ENCODE measurements at places on chromosomes 13 and 19.

DNA sequence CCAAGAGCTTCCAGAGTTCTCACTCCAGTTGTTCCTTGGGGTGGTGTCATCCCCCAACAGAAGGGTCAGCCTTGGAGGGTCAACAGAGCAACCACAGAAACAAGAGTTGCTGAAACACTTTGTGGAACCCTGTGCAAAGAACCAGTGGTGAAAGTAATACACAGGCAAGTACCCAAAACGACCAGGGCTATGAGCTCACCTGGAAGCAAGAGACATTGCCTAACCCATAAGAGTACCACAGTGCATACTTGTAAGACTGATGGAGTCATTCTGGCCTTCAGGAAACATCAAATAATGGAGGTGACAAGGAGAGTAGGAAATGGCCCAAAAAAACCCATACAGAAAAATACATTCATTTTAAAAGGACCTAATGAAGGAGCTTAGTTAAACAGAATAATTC, 184.3 kb upstream of the TSC22D1 start:
- no peak overlapping the region for H3K4me3 ChIP-seq
- H3K36me3 ChIP-seq = no peaks in the 10 kb centered on the region
- DNase-seq = no peak
- no peaks in the 10 kb centered on the region for H3K27me3 ChIP-seq

- no peak for DNase-seq
- no peaks in the 10 kb centered on the region for H3K27me3 ChIP-seq
- no peaks in the 10 kb centered on the region for H3K4me1 ChIP-seq
- H3K27ac ChIP-seq = no peak overlapping the region
These were observed 606.5 kb downstream of the UQCRFS1 start for GRCh38 chr19:28606269-28607032.

DNA sequence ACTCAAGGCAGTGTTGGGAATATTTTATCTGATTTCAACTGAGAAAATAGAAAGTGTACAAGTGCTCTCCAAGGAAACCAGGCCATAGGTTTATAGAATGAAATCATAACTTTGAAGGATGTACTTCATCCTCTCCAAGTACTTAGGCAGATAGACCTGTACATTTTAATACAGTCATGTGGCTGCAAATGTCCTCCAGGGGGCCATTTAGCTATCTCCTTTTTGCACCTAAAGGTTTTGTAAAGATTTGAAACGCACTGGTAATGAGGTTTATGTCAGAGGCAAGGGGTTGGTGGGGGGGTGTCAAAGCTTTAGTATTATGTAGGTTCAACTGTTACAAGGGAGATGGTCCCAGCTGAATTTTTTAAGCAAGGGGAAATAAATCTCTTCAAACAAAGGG, 364.4 kb downstream of the DCT start:
- no peak for DNase-seq
- H3K4me3 ChIP-seq = no peak overlapping the region
- H3K27me3 ChIP-seq = no peaks in the 10 kb centered on the region
- no peaks in the 10 kb centered on the region for H3K36me3 ChIP-seq
- H3K4me1 ChIP-seq = peaks cover 34% of the 10 kb centered on the region

GRCh38 chr13:57716295-57716694, 84.8 kb downstream of the PCDH17 start:
- no peaks in the 10 kb centered on the region for H3K27me3 ChIP-seq
- H3K4me3 ChIP-seq = no peak overlapping the region
- no peak for DNase-seq
- no peaks in the 10 kb centered on the region for H3K36me3 ChIP-seq
- H3K4me1 ChIP-seq = no peaks in the 10 kb centered on the region

DNA sequence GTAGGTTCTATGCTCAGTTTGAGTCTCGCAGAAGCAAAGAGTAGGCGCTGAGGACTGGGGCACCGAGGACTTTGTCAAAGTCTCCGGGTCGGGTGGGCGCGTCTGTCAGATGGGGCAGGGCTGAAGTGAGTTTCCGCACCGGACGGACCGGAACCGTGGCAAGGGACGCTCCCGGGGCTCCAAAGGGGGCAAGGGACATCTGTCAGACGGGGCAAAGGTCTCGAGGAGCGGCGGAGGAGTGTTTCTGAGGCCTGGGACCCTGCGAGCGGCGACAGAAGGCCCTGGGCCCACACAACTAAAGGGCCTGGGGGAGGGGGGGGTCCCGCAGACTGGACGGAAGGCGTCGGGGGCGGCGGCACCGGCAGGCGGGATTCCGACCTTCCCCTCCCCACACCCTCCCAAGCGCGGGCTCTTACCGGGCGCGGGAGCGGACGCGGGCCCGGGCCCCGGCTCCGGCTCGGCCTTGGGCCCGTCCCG, 13.3 kb upstream of the AKAP8L start:
- DNase-seq = no peak
- H3K27ac ChIP-seq = peak overlapping the region; percentile 88
- no peaks in the 10 kb centered on the region for H3K27me3 ChIP-seq

DNA sequence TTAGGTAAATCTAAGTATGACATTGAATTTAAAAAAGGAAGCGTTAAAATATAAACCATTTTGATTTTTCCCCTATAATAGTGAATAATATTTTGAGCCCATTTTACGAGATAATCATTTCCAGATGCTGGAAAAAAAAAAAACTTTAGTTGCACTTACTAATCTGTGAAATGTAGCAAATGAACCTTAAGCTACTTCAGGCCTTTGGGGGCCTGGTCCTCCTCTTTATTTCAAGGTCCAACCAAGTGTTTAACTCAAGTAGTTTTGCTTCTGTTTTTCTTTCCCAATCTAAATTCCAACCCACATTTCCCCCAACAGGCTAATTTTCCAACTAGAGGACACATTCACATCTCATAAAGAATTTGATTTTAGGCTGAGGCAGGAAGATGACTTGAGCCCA, 101.2 kb downstream of the TNFRSF19 start:
- H3K27me3 ChIP-seq = no peaks in the 10 kb centered on the region
- H3K36me3 ChIP-seq = no peaks in the 10 kb centered on the region
- DNase-seq = no peak
- no peak overlapping the region for H3K4me3 ChIP-seq
- peaks cover 21% of the 10 kb centered on the region for H3K4me1 ChIP-seq

DNA sequence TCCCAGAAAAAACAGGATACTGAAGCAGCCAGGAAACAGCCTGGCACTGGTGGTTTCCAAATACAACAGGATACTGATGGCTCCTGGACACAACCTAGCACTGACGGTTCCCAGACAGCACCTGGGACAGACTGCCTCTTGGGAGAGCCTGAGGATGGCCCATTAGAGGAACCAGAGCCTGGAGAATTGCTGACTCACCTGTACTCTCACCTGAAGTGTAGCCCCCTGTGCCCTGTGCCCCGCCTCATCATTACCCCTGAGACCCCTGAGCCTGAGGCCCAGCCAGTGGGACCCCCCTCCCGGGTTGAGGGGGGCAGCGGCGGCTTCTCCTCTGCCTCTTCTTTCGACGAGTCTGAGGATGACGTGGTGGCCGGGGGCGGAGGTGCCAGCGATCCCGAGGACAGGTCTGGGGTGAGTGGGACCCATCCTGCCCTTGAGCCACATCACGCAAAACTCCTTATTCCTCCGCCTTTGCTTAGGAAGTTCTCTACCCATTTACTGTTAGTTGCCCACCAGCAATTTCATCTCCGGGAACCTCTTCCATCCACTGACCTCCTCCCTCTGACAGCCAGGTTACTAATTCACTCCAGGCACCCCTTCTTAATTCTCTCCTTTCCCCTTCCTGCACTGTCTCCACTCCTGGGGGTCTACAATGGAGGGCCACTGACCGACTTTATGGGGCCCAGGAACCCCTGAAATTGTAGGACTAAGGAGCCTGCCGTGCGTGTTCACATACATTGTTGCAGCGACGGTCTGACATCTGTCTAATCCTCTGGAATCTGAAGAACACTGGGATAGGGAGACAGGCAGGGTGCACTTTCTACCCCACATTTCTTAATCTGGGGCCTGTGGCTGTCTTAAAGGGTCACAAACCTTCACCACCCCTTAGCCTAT, 1.2 kb downstream of the ITPKC start:
- peak overlapping the region; percentile 97 for H3K4me3 ChIP-seq
- peak overlapping the region; percentile 100 for H3K27ac ChIP-seq
- peaks cover 14% of the 10 kb centered on the region for H3K36me3 ChIP-seq
- H3K27me3 ChIP-seq = no peaks in the 10 kb centered on the region

- H3K4me3 ChIP-seq = no peak overlapping the region
- peaks cover 2% of the 10 kb centered on the region for H3K36me3 ChIP-seq
- H3K27ac ChIP-seq = no peak overlapping the region
- DNase-seq = no peak
- H3K27me3 ChIP-seq = no peaks in the 10 kb centered on the region
These were observed 2374.6 kb downstream of the PCDH9 start for GRCh38 chr13:64855506-64855905.

GRCh38 chr13:39688699-39689405, 33.4 kb downstream of the COG6 start:
- H3K36me3 ChIP-seq = peaks cover 16% of the 10 kb centered on the region
- no peak for DNase-seq
- H3K4me3 ChIP-seq = no peak overlapping the region
- no peak overlapping the region for H3K27ac ChIP-seq
- H3K27me3 ChIP-seq = no peaks in the 10 kb centered on the region

DNA sequence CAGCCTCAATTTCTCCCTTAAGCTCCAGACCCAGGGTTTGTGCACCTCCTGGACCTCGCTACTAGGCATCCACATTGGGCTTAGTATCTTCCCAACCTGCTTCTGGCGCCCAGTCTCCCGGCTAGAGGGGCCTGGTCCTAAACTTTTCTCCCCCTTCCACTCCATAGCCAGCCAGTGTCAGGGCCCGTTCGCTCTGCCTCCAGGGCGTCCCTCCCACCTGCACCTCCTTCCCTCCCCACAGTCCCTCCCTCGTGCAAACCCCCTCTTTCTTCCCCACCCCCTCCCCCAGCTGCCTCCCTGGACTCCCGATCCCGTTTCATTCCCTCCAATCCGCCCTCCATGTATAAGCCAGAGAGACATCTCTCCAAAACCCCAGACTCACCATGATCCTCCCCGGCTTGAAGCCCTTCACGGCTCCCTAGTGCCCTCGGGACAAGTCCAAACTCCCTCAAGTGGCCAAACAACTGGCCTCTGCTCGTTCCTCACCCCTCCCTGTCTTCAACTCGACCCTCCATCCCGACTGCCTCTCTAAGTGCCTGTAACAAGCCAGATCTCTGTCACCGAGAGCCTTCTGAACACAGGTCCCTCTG, 997 bp upstream of the SAMD4B start:
- H3K4me1 ChIP-seq = peaks cover 45% of the 10 kb centered on the region
- H3K27ac ChIP-seq = peak overlapping the region; percentile 95
- DNase-seq = no peak

GRCh38 chr13:76647550-76647949, 238.7 kb downstream of the KCTD12 start:
- no peak for DNase-seq
- H3K27me3 ChIP-seq = no peaks in the 10 kb centered on the region
- no peaks in the 10 kb centered on the region for H3K4me1 ChIP-seq
- no peaks in the 10 kb centered on the region for H3K36me3 ChIP-seq
- H3K4me3 ChIP-seq = no peak overlapping the region
- H3K27ac ChIP-seq = no peak overlapping the region

DNA sequence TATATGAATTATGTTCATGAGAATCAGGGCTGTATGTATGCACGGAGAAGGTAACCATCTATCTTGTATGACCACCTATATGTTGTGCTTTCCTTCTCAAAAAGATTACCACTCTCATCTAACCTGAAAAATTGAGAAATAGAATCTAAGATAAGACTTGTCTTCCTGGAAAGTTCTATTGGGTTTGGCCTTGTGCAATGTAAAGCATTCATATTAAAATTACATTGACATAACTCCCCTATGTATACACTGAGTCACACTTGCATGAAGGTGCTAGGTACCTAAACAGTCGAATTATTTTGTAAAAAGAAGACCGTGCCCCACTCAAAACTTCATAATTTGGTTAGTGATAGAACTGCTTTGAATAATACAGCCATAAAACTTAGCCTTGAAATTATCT, 54.5 kb upstream of the RFXAP start:
- H3K27me3 ChIP-seq = peaks cover 7% of the 10 kb centered on the region
- peaks cover 13% of the 10 kb centered on the region for H3K4me1 ChIP-seq
- H3K4me3 ChIP-seq = no peak overlapping the region
- H3K36me3 ChIP-seq = peaks cover 2% of the 10 kb centered on the region
- no peak for DNase-seq

DNA sequence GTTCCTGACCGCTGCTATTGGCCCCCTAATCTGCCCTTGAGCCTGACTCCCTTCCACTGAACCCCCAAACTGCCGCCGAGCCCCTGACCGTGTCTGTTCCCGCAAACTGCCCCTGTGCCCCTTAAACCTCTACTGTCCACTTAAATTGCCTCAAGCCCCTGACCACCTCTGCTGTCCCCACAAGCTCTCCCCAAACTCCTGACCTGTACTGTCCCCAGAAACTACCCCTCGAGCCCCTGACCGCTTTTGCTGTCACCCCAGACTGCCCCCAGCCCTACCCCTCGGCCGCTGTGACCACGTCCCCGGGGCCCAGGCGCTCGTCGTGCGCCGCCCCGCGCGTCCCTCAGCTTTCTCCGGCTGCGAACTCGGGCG, 382 bp downstream of the ZNF77 start:
- H3K4me3 ChIP-seq = peak overlapping the region; percentile 96
- no peak overlapping the region for H3K27ac ChIP-seq
- no peaks in the 10 kb centered on the region for H3K27me3 ChIP-seq
- H3K4me1 ChIP-seq = peaks cover 35% of the 10 kb centered on the region

DNA sequence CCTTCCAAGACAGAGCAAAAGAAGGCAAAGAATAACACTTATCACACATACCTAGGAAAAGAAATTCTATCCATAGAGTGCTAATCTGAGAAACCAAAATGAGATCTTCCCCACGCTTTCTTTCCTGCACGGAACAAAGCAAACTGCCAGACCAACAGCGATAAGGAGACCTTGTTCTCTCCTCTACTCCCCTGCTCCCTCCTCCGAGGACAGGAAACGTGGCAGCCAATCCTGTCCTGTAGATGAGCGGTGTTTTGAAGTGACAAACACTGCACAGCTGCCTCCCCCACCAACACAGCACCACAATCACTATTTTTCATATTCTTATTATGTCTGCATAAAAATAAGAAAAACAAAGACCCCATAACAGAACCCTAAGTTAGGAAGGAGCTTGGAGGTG, 113.9 kb upstream of the IRS2 start:
- H3K4me3 ChIP-seq = peak overlapping the region; percentile 10
- H3K27ac ChIP-seq = no peak overlapping the region
- H3K4me1 ChIP-seq = peaks cover 9% of the 10 kb centered on the region

DNA sequence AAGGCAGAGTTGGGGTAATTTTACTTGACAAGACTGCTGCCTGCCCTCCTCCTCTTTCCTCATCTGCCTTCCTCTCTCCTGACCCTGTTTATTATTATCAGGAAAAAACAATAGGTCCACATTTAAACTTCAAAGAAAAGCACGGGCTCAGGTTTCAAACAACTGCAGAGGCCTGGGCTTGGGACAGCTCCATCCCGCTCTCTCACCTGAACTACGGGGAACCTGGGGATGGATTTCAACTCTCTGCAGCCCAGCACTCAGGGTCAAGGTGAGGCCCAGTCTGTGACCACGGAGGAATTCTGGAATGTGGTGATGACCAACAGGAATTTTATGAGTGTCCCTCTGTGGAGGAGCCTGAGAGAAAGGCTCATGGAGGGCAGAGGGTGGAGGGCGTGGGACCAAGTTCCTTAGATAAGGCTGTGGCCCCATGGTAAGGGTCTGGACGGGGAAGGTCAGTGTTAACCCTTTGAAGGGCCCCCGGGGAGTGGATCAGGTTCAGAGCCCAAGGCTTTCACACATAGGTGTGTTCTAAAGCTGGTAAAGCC, 220.8 kb upstream of the MAB21L1 start:
- H3K4me3 ChIP-seq = no peak overlapping the region
- no peaks in the 10 kb centered on the region for H3K27me3 ChIP-seq
- H3K4me1 ChIP-seq = peaks cover 33% of the 10 kb centered on the region
- H3K36me3 ChIP-seq = no peaks in the 10 kb centered on the region

Measured in chondrocyte (in vitro differentiated cells).